ENCODE measurements at places on chromosomes 1 and 21. TPM values are rescaled to one million over a fixed set of nuclear protein-coding genes. Genes with fewer than 3 reads are reported as not detected.

Gene SYT6
- 83.5 TPM for polyA plus RNA-seq

Gene PGM1
- 37.4 TPM for polyA plus RNA-seq

DNA sequence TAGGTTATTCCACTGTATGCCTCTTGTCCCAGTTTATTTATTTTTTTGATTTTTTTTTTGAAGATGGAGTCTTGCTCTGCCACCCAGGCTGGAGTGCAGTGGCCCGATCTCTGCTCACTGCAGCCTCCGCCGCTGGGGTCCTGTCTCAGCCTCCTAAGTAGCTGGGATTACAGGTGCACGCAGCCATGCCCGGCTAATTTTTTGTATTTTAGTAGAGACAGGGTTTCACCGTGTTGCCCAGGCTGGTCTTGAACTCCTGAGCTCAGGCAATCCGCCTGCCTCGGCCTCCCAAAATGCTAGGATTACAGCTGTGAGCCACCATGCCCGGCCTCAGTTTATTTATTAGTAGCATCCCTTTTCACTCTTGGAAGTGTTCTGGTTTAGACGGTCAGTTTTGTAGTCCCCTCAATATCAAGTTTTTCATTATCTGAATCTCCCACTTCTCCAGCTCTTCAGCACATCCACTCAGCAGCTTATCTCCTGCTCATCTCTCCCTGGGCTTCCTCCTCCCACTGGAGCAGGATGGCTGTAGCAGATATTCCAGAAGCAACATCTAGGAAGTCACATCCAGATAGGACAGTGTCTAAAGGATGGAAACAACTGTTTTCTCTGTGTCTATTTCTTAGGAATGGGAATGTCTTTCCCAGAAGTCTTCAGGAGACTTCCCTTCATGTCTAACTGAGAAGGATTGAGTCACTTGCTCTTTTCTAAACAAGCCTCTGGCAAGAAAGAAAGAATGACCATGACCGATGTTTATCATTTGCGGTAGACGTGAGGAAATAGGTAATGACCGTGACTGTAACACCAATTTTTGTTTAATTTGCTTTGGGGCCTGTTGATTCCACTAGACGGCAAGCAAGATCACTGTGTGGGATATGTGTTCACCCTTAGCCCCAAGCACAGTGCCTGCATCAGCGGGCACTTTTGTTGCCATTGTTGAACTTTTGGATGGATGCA is 14.4 kb downstream of the CCDC190 start:
- no peak for DNase-seq

DNA sequence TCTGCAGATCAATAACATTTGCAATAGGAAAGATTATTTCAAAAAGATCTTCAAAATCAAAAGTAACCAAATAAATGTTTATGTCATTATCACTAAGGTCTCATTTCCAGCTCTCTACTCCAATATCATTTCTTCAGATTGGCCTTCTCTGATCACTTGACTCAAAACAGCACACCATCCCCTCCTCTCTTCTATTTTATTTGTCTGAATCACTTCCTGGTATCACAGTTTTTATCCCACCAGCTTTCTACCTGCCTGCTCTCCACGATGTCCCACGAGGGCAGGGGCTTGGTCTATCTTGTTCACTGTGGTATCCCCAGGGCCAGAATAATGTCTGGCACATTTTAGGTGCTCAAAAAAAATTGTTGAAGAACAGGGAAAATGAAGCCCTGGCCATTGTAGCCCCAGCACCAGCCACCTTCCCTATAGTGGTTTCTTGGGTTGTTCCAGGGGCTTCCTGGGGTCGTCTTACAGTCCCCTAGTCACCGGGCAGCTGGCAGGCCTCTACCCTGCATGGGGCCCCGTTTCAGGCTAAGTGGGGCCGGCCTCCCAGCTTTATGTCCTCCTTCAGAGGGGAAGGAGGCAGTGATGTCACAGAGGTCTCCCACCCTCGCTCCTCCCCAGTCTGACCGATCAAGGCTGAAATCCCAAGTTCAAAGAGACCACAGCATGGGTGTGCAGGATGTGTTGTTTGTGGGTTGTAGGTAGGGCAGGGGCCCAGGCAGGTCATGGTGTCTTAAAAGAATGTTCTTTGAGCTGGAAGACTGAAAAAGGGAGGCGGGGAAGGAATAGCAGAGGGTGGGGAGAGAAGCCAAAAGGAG is 3.5 kb upstream of the PADI1 start:
- DNase-seq = no peak

Measured in H1 (cell line).